ENCODE measurements at places on chromosomes 6 and 20.

- DNase-seq: no peak
Measured at GRCh38 chr6:108807928-108808327, 40.3 kb upstream of the ARMC2 start.

DNA sequence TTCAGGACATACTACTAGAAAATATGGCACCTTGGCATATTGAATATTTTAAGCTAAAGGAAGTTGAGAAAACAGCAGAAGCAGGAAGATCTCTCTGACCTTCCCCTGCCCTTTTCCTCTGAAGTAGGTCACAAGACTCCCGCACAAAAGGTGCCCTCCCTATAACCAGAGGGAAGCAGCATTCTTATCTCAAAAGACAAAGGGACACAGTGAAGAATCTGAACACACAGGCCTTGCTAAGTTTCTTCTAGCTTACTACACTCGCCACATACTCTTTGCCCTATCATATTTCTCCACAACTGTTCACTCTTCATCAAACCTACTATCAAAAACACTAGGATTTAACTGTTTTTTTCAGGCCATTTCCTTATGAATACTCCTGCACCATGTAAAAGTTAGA, 151.2 kb downstream of the ELOVL4 start:
- no peak for DNase-seq

GRCh38 chr6:169800668-169801395, 49.4 kb downstream of the ERMARD start:
- DNase-seq: peak; percentile 18

- no peak for DNase-seq
Measured at GRCh38 chr6:36829919-36830544, 9.2 kb downstream of the CPNE5 start.

DNA sequence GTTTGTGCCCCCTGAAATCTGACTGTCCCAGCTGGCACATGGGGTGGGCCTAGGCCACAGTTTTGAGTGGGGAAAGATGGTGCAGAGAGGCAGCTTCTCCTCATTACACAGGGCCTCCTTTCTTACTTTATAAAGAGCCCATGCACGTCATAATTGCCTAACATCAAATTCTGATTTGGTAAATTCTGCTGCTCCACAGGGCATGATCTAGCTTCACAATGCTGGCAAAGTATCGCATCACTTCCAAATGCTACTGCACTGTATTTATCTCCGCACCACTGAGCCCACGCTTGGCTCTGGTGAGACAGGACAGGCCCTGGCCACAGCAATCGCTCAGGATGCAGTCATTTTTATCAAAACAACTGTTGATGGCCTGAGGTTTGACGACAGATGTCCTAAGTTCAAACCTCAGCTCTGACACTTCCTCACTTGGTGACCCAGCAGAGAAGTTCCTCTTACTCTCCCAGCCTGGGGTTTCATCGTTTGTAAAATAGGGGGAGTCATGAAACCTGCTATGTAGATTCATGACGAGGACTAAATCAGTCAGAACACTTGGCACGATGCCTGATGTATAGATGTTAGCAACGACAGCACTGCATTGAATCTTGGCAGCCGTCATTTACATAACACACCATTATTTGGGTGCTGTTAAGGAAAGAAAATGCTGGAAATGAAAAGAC, 187.9 kb downstream of the TTLL2 start:
- no peak for DNase-seq

DNA sequence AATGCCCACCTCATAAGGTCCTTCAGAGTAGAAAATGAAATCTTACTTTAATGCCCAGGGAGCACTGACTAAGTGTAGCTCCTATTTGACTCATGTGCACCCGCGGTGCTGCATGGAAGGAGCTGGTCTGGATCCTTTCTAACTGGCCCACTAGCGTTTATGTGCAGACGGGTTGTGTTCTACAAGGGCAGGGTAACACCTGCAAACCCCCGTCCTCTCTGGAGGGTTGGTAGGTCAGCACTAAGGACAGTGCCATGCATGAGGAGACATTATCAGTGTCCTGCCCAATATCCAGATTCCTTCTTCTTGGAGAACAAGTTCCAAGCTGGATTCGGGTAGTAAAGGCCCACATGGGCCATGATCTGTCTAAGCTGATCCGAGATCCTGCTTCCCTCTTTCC, 140.3 kb downstream of the ANKRD60 start:
- no peak for DNase-seq

DNA sequence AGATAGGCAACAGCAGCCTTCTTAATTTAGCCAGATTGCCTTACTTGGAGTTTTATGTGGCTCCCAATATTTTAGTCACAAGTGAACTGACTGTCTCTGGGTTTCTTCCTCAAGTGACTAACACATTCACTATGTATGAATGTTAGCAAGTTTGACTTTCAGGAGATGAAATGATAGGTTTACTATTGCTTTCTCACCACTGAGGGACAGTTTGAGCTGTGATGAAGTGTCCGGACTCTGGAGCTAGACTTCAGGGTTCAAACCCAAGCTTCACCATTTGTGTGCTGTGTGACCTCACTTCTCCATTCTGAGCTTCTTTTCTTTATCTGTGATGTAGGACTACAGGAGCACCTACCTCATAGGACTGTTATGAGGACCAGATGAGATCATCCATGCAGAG, 8.2 kb downstream of the DHX35 start:
- DNase-seq: peak; percentile 87

DNA sequence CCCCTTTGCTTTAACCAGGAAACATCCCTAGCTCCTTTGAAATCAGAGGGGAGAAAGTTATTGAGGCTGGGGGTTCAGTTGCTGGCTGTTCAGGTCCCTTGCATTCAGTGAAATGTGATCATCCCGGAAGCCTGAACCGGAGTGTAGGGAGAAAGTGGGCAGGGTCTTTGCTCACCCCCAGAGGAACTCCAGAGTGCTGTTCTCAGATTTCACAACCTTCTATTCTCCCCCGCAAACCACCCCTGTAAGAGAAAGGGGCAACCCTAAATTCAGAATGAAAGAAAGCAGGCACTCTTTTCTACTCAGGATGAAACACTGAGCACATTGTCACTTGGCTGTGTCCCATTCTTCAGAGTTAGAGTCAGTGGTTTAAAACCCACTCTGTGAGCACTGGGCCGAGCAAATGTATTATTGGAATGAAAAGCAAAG, 139.8 kb downstream of the KHDC1L start:
- no peak for DNase-seq

DNA sequence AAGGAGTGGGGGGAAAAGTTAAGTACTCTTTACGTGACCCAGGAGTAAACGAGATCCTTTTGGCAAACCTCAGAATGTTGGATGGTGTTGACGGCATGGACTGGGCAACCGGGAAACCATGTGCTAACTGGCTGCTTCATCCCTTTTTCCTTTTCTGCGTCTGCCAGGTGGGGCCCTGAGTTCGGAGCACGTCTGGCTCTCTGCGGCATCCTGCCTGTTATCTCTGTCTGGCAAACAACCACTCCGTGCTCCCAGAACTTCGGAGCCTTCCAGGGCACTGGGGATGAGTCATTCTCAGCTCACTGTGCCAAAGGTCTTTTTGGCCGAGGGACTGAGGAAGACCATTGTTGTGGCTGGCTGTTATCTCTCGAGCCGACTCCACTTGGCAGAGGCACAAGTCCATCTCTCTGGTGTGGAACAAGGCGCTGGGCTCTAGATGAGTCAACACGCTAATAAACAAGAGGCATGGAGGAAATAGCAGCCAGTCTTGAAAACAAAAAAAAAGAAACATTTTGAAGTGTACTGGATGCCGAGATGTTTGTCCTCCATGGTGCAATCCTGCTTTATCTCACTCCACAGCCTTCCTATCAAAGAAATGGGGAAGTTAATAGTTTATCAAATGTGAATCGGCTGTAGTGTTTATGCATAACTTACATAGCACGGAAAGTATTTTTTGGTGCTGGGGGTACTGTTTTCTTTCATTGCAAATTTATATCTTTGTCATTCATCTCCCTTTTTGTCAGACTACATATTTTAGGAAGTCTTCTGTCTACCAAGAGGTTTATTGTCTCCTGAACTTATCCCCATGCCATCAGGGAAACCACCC, 64.6 kb upstream of the TXNDC5 start:
- peak; percentile 88 for DNase-seq

DNA sequence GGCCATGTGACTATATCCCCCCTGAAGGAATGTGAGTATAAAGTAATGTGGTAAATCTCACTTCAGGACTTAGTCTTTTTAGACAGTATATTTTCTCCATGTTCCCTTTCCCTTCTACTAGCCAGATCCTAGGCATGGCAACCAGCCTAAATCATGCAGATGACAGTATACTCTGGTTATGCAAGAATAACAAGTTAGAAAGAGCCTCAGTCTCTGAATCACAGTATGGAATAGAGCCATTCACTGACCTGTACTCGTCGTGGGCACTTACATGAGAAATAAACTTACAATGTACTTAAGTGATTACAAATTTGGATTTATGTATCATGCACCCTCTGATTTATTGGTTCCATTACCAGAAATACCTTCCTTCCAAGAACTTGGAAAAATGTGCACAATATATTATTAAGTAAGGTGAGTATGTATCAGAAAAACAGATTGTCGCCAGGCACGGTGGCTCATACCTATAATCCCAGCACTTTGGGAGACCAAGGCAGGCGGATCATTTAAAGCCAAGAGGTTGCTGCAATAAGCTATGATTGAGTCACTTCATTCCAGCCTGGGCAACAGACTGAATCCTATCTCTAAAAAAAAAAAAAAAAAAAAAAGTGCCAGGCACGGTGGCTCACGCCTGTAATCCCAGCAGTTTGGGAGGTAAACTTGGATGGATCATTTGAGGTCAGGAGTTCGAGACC, 25.1 kb upstream of the FAM8A1 start:
- DNase-seq: peak; percentile 67

DNA sequence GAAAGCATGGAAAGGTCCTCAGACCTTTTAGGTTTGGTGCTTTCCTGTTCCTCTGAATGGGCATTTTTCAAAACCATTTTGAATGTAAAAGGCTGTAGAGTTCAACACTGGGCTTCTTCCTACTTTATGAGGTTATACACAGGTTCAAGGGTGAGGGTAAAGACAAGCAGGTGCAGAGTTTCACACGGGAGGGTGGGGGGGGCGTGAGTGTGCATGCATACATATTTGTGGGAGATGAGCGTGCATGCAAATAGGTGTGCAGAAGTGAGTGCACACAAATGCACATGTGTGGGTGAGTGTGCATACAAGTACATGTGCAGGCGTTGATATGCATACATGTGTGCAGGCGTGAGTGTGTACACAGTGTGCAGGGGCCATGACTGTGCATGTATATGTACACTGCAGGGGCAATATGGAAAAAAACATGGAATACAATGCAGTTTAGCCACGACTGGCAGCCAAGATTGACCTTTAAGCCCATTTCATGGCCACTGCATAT, 183.1 kb downstream of the GMPR start:
- DNase-seq: no peak

DNA sequence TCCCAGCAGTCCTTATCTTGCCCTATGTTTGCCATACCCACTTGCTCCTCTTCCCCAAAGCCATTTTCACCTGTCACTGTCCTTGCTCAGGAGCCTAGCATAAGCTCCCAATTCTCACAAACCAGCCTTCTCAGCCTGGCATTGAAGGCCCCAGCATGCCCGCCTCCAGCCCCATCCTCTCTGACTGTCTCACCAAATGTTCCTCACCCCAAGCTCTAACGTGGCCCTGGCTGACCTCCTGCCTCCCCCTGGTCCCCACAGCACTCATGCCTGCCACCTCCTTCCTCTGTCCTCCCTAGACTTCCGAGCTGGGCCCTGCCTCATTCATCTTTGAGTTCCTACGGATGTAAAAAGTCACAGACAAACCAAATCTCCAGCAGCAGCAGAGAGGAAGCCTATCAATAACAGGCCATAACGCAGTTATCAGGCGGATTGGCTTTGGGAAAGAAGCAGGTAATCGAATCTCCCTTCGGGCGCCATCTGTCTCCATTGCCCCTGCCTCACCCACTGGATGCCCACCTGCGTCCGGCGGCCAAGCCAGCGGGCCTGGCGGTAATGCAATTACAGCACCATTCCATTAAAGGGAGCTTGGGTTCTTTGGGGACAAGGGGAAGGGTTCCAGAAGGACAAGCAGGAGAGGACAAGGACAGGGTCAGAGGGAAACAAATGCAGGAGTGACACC, 104.4 kb downstream of the MRPL14 start:
- no peak for DNase-seq

- DNase-seq: no peak
Measured at GRCh38 chr6:164296411-164296810, 881.9 kb downstream of the QKI start.

GRCh38 chr20:4844751-4845465, 123.2 kb downstream of the PRND start:
- no peak for DNase-seq

DNA sequence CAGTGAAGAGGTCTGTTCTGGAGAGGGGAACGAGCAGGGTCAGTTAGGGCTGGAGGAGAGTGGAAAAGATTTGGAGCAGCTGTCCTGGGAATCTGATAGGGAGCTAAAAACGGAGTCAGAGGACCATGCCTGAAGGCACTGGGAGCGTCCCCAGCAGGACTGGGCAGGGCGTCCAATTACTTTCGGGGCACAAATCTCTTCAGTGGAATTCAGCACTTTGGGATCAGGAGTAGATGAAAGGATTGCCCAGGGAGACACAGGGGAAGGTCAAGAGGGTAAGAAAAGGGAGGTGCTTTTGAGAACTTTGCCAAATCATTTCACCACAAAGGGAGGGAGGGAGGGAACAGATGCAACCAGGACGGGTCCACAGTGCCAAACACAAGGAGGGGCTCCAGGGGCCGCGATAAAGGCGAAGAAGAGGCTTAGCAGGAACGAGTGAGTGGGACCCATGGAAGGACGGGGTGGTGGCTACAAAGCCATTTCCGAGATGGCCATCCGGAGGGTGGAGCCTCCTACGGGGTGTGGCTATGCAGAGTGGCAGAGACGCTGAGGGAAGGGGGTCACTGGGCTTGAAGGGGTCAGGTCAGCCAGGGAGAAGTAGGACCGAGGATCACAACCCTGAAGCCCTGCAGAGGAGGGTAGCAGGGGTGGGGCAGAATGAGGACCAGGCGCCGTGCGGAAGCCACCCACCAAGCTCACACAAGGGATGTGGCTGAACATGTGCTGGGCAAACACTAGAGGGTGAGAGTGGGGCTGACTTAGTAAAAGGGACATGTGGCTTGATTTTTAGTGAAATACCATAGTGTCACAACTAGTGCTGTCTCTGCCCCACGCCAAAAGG, 180.0 kb upstream of the RREB1 start:
- DNase-seq: no peak

DNA sequence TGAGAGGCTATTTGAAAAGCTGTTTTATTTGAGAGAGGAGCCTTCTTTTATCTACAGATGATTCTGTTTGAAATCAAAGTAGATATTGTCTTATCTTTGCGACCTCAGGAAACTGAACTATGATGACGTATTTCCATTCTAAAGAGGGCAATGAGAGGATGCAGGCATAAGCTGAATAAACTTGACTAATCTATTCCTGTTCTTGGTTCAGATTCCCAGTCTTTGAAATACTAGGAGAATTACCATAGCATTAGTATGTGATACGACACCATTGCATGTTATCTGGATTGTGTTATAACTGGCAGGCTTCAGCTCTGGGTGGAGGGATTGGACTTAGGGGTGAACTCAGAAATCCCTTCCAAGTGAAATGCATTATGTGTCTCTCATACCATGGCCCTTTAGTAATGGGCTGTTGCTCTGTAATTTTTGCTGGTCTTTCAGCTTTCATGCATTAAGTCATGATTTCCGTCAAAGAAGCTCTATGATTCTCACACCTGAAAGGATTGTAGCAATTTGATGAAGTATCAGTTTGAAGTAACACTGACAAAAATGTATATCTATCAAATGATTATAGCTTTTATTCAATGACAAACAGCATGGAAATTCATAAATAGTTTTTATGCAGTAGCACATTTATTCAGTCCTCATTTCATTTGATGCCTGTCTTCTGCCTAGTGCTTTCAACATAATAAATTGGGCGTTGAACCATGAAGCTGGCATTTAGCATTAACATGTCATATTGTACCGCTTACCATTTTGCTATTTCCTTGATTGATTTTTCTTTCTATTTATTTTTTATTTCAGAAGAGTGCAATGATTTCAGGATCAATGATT, 138.4 kb upstream of the SPACA1 start:
- DNase-seq: no peak
